ENCODE measurements at places on chromosomes 11 and 22.

GRCh38 chr22:24409707-24410106 lies 17.7 kb upstream of the ADORA2A start:
- DNase-seq, result no peak

DNA sequence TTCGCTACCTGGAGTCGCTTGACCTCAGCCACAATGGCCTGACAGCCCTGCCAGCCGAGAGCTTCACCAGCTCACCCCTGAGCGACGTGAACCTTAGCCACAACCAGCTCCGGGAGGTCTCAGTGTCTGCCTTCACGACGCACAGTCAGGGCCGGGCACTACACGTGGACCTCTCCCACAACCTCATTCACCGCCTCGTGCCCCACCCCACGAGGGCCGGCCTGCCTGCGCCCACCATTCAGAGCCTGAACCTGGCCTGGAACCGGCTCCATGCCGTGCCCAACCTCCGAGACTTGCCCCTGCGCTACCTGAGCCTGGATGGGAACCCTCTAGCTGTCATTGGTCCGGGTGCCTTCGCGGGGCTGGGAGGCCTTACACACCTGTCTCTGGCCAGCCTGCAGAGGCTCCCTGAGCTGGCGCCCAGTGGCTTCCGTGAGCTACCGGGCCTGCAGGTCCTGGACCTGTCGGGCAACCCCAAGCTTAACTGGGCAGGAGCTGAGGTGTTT lies 12.8 kb downstream of the TSKU start:
- DNase-seq, result no peak

GRCh38 chr22:16955081-16955480 lies 52.9 kb downstream of the GAB4 start:
- no peak for DNase-seq

- DNase-seq, result no peak
Measured at GRCh38 chr11:122882189-122882856, at the start of gene JHY. TSS of gene JHY (plus strand) at chr11:122882759. CDS start at chr11:122885850, 3,091 bp downstream.

GRCh38 chr22:28229566-28230485 lies 310.8 kb upstream of the PITPNB start:
- no peak for DNase-seq

- DNase-seq, result no peak
Measured at GRCh38 chr11:94599510-94599909, 32.3 kb downstream of the PIWIL4 start.

- DNase-seq, result no peak
Measured at GRCh38 chr11:45669146-45669545, 3.7 kb upstream of the CHST1 start.

DNA sequence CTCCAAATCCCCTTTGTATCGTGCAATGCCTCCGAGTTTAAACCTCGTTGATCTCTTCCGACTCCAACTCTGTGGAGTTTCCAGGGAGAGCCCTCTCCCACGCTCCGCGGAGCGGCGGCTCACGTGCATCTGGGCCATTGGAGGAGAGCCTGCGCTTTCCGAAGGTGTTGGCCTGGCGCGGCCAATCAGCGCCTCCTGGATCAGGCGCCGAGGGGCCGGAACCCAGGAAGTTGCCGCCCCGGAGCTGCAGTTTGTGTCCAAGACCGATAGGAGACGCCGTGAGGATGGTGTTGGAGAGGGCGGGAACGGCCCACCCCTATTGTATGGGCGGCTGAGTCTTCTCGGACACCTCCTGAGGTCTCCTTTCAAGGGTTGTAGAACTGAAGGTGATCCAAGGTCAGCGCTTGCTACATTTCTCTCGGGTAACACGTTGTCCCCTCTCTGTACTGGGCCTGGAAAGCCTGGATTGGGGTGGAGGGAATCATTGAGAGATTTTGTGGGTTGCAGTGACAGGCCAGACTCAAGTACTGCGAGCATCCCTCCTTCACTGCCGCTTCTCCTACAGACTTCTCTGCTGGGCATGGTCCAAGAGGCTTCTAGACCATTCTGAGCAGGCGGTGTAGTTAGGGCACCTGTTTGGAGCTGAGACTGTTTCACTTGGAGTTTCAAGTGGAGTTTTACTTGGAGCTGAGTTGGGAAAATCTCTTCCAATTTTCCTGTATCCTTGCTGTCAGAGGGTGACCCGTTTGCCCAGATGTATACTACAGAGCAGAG lies 1.7 kb downstream of the ADAMTS15 start:
- DNase-seq, result no peak

- DNase-seq, result no peak
Measured at GRCh38 chr22:41920271-41920976, 5.5 kb upstream of the SHISA8 start.

- no peak for DNase-seq
Measured at GRCh38 chr11:5690216-5690615, 626 bp downstream of the TRIM22 start.

- no peak for DNase-seq
Measured at GRCh38 chr22:48486134-48486532, 1341.5 kb downstream of the BRD1 start.

GRCh38 chr11:37605229-37605628 lies 1007.2 kb upstream of the RAG2 start:
- no peak for DNase-seq

DNA sequence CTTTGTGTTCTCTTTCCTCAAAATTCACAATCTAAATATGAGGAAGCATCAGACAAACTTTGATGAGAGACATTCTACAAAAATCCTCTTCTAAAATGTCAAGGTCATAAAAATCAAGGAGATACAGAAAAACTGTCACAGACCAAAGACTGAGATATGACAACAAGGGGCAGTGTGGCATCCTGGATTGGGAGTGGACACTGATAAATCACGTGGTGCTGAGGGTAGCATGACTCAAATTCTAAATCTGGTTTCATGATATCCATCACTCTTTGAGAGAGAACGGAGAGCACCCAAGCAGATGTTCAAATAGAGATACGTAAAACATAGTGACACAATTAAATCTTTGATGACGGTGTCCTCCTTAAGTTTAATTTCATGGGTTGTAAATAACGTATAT lies 13.0 kb upstream of the CARD18 start:
- DNase-seq, result no peak

DNA sequence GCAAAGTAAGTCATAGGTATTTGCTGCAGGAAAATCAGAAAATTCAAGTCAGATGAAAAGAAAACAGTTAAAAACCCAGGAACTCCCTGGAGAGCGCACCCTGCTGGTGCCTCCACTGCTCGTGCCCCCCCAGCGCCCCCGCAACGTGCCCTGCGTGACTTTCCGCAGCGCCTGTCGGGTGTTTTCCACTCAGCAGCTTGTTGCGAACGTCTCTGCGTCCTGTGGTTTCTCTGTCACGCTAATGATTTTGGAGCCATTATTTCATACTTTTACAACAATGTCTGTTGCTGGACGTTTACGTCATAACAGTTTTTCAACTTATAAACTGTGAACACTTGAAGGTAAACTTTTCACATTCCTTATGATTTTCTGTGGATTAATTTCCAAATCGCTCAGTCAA lies 5.0 kb downstream of the CRELD2 start:
- no peak for DNase-seq

- no peak for DNase-seq
Measured at GRCh38 chr11:1307163-1307870, 2.1 kb downstream of the TOLLIP start.

- DNase-seq, result no peak
Measured at GRCh38 chr22:49810363-49811019, 17.2 kb downstream of the BRD1 start.

DNA sequence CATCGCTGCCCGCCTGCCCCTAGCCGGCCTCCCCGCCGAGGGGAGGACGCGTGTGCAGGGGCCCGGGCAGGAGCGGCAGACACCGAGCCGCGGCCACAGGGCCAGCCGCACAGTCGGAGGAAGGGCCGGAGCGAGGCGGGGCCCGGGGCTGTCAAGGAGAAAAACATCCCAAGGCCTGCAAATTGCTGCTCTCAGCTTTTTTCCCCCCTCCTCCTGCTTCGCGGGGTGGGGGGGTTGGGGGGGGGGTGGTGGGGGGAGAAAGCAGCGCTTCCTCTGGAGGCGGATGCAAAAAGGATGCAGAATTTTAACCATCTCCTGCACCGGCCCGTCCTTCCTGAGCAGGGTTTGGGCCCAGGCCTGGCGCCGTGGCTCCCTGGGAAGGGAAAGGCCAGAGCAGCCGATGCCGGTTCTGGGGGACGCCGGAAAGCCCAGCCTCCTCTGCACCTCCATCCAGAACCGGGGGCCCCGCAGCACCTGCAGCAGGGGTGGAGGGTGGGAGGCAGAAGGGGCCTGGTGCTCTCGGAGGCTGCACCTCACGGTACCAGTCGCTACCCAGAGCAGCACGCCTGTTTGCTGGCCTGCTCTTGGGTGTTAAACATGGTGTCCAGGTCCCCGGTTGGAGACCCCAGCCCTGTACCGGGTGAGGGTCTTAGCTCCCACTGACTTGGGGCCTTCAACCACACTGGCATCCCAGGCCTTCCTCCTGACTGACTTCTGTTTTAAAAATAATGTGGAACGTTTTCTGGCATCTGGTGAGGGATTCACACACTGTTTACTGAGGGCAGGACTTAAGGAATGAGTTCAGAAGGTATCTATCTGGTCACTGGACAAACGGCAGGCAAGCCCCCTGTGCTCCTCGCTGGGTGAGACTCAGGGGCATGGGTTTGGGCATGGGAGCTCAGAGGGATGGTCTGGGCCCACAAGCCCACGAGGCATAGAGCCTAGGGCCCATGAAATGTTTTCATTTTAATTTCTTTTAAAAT lies 77.4 kb upstream of the WNT7B start:
- DNase-seq, result no peak

- peak; percentile 6 for DNase-seq
Measured at GRCh38 chr11:110367571-110367970, 62.2 kb upstream of the FDX1 start.

- DNase-seq, result no peak
Measured at GRCh38 chr22:30212363-30212995, 34.1 kb downstream of the LIF start.

DNA sequence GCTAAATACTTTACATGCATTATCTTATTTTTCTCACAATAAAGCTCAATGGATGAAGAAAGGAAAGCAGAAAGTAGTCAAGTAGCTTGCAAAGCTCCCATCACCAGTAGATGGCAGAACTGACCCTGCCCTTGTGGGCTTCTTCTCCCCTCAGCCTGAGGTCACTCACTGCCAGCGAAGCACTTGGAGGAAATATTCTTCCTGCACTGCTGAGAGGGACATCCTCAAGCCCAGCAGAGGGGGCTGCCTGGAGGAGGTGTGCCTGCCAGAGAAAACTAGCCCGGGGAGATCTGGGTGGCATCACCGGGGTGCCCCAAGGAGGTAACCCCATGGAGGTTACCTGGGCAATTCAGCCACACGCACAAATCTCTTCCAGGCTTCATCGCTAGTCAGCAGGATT lies 6.6 kb downstream of the APOL4 start:
- DNase-seq, result no peak

DNA sequence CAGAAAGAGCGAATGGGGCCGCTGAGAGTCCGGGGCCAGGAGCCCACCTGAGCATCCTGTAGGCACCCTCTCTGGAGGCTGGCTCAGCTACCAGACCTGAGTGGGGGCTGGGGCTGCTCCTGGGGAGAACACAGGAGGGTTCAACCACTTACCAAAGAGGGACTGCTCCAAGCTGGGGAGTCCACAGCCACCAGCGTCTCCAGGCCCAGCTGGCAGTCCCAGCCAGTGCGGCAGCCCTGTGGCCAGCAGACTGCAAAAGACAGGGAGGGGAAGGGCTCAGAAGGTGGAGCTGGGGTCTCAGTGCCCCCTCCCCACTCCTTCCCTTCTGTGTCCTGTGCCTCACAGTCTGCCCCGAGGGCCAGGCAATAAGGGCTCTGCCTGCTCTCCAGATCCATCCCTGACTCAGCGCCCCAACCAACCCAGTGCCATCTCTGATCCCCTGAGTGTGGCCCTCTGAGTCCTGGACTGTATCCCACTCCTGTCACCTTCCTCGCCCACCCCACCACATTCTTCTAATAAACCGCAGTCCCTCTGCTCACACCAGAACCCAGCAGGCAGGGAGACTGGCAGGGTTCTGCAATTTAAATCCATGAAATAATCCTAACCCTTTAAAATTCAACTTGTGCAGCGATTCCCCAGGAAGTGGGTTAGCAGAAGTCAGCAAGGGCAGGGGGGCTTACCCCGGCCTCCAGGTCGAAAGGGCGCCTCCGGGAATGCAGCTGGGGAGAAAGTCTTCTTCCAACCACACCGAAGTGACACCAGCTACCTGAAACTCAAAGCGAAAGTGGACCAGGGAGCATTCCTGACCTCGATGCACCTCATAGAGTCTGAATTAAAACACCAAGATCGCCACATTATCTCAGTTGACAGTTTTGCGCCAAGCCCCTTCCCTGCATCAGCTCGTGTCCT lies 13.3 kb downstream of the CHST1 start:
- DNase-seq, result no peak

DNA sequence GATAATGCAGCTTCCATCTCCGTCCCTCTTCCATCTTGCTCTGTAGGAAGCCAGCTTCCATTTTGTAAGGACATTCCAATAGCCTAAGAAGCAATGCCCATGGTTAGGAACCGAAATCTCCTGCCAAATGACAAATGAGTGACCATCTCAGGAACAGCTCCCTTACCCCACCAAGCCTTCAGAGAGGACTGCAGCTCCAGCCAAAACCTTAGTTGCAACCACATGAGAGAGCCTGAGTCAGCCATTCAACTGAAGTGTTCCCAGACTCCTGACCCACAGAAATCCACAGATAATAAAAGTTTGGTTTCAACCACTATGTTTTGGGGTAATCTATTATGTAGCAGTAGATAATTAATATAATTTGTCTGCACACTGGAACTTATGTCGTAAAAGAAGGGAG lies 51.7 kb upstream of the LDLRAD3 start:
- no peak for DNase-seq

DNA sequence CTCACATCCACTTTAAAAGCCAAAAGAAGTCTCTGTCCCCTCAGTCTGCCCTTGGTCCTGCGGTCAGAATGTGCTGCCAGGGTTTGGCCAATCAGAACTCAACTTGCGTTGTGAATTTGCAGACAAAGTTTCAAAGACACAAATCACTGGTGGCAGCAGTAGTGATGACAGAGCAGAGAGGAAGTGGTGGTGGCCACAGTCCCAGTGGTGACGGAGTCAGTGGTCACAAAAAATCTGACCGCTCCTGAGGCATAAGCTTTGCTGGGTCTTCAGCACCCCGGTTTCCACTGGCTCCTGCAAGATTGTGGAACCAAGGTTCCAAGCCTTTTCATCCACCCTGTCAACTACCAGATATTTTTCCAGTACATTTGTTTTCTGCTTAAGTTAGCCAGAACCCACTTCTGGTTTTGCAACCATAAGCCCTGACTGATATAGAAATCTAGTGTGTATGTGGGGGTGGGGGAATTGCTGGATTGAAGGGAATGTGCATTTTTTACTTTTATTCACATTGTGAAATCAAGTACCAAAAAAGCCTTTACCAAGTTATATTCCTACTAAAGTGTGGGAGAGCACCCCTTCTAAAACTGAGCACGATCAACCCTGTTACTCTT lies 112.3 kb downstream of the TMPRSS5 start:
- no peak for DNase-seq

GRCh38 chr11:8090756-8091155 lies 9.7 kb downstream of the TUB start:
- no peak for DNase-seq

- DNase-seq, result no peak
Measured at GRCh38 chr11:119341222-119342022, 739 bp upstream of the C1QTNF5 start.
